Stimulated activated CD8-positive, alpha-beta memory T cell treated with anti-CD3 and anti-CD28 coated beads, Interleukin-15, amount 100 ng/mL, for 4 hours (primary cell): ENCODE measurements at places on chromosomes 7 and 10.

GRCh38 chr10:114686013-114686412 lies 27.9 kb upstream of the ABLIM1 start:
- no peak for DNase-seq

DNA sequence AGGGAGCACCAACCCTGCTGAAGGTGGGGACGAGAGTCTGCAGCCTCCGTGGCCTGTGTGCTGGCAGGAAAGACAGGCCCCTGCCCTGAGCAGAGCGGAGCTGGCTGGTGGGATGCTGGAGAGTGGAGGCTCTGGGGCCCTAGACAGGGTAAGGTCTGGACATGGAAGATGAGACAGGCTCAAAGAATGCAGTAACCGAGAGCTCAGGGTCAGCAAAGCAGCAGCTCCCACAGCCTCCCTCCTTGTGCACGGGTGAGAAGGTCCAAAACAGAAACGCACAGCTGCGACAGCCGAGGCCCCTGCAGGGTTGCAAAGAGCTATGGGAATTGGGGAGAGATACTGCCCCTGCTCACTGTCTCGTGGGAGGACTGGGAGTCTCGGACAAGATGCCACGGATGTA lies 80.5 kb downstream of the TNS3 start:
- DNase-seq = no peak

DNA sequence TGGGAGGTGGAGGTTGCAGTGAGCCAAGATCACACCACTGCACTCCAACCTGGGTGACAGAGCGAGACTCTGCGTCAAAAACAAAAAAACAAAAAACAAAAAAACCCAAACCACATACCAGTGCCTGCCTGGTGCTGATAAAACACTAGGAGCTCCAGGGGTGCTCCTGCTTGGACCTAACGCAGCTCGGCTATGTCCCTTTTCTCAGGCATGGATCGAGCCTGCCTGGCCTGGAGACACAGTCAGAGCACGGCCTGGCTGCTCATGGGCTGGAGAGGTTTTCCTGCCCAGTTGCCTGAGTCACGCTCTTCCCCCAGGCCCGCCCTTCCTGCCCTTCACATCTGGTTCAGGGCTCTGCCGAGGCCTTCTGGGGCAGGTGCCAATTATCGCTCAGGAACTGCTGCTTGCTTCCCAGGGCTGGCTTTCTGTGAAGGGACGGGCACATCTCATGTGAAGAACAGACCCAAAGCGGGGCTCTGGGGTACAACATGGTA lies 12.6 kb upstream of the NPFFR1 start:
- no peak for DNase-seq

DNA sequence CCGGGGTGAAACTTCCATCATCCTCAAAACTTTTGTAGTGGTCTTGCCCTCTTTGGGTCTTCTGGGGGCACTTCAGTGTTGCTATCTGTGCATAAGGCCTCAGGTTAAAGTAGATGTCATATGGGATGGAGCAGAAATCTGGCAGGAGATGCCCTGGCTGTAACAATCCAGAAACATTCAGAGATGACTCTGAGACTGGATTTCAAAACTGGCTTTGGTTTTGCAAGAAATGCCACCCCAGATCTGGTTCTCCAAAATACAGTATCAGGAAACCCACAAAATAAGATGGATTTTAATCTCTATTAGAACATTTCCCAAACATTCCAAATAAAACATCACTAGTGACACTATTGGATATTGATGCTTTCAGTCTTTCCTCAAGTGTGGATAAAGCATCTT lies 191.5 kb downstream of the REEP3 start:
- DNase-seq = no peak

- DNase-seq = no peak
Observed at GRCh38 chr10:51832652-51833383, 133.4 kb upstream of the CSTF2T start.

GRCh38 chr7:27064159-27064558 lies 31.6 kb downstream of the HOXA1 start:
- DNase-seq = no peak

- DNase-seq = no peak
Observed at GRCh38 chr7:70638158-70639107, 493.5 kb upstream of the GALNT17 start.

DNA sequence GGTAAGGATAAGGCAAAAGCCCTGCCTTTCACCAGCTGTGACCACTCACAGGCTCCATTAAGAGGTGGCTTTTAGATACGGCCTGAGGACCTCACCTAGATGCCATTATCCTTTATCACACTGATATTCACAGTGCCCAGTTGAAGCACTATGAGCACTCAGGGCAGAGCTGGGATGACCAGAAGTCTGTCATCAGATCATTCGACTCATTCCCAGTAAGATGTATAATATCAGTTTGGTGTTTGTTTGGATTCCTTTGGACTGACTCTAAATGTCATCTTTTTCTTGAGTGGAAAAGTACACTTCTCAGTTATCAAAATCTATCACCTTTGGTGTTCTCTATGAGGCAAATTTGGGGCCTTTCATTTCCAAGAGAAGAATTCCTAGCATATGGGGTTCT lies 18.7 kb downstream of the CCDC136 start:
- DNase-seq = no peak

- no peak for DNase-seq
Observed at GRCh38 chr7:134452991-134453473, 5.9 kb downstream of the AKR1B1 start.
